Type B pancreatic cell (in vitro differentiated cells): ENCODE measurements at places on chromosomes 4 and X.

DNA sequence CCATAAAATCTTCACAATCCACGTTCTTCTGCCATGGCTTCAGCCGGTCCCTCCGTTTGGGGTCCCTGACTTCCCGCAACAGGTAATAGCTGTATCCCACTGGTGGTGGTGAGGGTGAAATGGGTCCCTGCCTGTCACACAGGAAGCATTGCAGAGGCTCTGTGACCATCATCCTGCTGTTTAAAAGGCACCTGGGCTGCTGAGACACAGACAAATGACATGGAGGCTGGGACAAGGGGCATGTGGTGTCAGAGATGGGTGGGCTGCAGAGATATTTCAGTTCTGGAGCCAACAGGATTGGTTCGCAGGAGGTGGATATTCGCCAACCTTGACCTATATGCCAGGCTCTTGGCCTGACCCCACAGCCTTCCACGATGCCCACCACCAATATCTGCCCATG lies 82.1 kb downstream of the JAKMIP1 start:
- no peak for DNase-seq

DNA sequence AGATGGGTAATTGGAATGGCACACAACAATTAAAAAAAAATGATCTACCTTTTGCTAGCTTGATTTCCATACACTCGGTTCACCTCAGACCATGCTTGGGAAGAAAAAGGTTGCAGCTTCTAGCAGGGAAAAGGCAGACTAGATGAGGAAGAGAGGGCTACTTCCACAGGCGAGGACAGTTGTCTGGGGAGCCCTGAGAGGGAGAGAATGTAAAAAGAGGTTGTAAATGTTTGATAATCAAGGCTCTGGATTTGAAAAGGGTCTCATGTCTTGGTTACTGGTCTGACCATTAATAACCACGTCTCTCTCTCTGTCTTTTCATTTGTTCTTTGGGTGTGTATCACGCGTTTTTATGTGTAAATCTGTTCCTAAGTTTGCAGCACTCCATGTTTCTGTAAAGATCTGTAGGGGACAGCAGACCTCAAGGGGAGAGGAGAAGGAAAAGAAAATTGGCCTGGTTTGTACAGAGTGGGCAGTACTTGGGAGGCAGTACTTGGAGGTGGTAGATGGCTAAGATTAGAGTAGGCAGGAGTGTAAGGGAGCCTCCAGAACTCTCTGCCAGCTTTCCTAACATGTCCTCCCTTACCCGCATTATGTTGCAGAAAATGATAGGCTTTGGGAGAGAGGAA lies 750 bp downstream of the ARMCX5 start:
- DNase-seq: no peak

DNA sequence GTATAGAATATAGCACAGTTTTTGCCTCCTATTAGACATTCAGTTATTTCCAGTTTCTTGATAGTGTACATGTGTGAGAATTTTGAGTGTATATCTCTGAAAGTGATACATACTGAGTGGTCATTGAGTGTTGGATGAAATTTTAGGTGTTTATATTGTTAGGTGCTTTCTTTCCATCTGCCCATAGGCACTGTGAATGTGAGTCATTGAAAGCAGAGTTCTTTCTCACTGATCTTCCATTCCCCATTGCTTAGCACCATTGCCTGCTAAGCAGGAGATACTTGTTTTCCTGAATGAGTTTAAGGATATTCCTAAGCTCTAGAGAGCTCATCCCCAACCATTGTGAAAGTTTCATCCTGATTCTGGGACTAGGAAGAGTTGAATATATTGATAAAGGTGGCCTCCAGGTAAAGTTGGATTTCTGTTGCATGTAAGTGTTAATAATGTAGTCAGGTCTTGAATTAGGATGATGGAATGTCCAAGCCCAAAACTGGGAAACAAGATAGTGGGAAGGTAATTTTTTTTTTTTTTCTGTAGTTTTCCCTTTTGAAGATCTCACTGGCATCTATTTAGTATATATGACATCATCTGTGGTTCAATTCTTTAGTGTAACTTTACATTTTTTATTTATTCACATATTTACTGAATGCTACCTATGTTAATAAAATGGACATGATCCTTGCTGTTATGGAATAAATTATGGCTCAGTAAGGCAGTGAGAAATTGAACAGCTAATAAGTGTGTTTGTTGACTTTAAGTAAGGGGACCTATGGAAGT lies 22.1 kb downstream of the UBE2K start:
- no peak for DNase-seq

GRCh38 chr4:113209652-113210320 lies 160.3 kb downstream of the ANK2 start:
- DNase-seq: no peak
